ENCODE measurements at places on chromosomes 5 and 9.

- no peak for DNase-seq
These were observed 26.7 kb downstream of the FRMPD1 start for GRCh38 chr9:37677435-37677834.

GRCh38 chr5:45512521-45512920 lies 183.7 kb downstream of the HCN1 start:
- DNase-seq, result no peak

DNA sequence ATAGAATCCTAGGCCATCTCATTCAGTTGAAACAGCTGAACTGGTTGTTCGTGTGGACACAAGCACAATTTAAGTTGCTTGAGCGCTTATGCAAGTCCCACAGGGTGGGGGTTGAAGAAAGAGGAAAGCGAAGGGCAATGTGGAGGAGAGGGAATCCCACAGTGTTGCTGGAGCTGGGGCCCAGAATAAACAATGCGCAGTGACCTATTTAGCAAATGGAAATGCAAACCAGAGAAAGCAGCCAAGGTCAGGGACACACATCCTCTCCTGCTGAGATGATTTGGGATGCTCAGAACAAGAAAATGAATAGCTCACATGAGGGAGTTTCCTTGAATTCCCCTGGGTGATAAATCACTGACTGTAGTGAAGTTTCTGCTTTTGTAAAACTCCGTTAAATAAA lies 838.3 kb downstream of the TLE4 start:
- no peak for DNase-seq

DNA sequence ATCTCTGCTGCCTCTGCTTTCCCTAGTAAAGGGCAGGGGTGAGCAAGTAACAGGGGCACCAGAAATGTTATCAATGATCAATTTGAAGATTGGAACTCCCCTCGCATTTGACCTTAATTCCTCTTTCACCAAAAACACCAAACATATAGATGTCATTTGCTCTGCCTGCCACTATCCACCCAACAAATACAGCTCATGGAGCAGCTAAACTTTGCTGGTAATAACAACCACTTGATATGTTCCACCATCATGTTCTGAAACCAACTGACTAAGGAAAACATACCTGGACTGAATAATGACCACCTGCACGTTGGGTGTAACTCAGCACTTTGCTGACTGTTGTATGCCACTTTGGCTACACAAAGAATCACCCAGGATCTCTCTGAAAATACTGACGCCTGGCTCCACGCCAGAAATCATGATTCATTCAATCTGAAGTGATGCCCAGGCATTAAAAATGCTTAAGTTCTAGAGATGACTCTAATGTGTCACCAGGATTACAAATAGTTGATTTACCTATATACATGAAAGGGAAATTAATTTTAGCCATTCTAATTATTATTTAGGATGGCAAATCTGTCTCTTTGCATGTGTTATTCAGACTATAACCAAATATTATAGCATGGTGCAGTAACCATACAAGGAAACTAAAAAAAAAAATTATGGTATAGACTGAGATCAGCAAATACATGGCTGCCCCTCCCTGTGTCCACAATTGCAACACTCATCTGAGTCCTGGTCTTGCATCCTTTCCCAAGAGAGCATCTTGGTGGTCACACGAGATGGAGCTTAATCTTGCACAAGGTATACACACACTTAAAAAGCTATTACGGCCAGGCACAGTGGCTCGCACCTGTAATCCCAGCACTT lies 43.1 kb upstream of the TTC39B start:
- no peak for DNase-seq

DNA sequence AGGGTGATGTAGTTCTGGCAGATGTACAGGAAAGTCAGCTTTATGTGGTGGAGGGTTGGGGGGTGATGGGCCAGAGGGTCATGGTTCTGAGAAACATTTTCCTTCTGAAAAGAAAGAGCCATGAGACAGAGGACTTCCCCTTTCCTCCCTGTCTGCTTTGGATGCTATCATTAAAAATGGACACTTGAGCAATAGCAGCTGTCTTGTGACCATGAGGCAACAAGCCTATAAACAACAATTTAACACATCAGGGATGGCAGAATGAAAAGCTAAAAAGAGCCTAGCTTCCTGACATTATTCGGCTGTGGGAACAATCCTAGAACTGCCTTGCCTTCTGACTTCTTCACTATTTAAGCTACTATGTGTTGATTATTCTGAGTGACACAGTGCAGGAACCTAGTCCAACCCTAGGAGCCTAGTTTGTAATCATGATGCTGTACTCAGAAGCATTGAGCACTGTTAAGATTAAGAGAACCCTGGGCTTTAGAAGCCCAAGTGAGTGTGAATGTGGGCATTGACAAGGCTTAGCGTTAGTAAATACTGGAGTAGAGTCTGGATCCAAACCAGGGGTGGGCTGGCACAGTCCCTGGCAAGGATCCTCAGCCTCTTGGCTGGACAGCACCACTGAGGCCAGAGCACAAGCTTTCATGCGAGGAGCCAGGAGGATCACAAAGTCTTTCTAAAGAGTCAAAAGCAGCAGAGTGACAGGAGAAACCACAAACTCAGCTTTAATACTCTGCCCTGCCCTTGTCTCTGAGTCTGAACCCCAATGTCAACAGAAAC lies 178.5 kb upstream of the EGFLAM start:
- DNase-seq, result no peak

GRCh38 chr9:13228431-13228830 lies 51.1 kb downstream of the MPDZ start:
- no peak for DNase-seq

- DNase-seq, result no peak
These were observed 100.7 kb downstream of the RAB3C start for GRCh38 chr5:58683567-58683966.

DNA sequence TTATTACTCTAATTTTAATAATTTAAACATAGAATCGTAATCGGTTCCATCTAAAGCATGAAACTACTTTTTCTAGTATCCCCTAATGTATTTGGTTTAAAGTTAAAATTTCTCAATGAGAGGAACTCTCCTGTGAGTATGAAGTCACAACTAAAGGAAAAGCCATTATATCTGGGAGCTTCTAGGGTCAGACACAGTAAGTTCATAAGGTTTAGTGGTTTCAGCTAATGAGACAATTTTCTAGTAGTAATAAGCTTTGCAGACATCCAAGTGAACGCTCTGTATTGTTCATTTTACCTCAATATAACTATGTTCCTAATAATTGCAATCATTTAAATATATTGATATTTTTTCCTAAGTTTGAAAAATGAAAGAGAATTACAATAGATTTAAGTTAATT lies 364.4 kb upstream of the CDH9 start:
- no peak for DNase-seq

DNA sequence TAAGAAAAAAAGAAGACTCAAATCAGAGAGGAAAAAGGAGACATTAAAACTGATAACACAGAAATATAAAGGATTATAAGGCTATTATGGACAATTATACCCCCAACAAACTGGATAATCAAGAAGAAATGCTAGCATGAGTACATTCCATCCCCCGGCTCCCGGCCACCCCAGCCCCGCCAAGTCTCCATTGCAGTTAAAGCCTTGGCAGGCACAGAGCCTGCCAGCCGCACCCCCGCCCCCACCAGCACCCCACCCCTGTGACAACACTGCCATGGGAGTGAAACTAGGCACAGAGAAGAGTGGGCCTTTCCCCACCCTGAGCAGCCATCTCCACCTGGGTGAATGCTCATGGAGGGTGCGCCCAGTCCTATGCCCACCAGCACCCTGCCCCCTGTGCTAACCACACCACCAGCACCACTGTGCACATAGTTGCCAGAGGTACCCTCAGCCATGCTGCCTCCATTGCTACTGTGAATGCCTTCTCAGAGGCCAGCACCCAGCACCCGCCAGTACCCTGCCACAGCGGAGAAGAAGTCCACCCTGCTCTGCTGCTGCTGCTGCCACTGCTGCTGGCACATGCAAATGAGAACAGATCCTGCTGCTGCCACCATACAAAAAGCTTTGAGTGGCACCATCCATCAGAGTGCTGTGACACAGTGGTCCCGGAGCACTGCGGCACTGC lies 117.0 kb downstream of the CSNK1G3 start:
- DNase-seq, result no peak

- DNase-seq, result no peak
These were observed 132.3 kb upstream of the ELL2 start for GRCh38 chr5:96093890-96094381.

GRCh38 chr9:122777935-122778627 lies 10.7 kb upstream of the OR5C1 start:
- DNase-seq, result no peak

- DNase-seq, result no peak
These were observed 12.5 kb upstream of the NKX2-5 start for GRCh38 chr5:173247510-173247909.

- no peak for DNase-seq
These were observed 239.2 kb upstream of the TRIM32 start for GRCh38 chr9:116447934-116448333.

GRCh38 chr5:171630350-171631065 lies 155.1 kb upstream of the SMIM23 start:
- no peak for DNase-seq

- DNase-seq, result no peak
These were observed 262.1 kb upstream of the RPS23 start for GRCh38 chr5:82540301-82540700.

DNA sequence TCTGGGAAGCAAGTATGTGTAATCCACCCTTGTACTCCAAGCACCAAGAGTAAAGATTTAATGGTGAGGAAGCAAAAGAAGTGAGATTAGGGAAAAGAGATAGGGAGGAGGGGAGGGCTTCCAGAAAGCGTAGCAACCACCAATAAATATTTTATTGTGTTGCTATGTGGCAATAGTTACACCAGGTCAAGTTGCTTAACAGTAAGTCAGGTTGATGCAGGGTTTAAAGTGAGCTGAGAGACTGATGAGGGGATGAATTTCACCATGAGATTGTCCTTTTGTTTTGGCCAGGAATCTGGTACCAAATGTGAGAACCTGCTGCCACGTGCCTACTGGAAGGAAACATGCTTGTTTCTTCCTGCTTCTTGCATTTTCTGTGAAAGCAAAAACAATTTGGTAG lies 62.7 kb downstream of the PCSK5 start:
- DNase-seq, result no peak

- DNase-seq, result no peak
These were observed 323.0 kb downstream of the TMEM167A start for GRCh38 chr5:82754036-82754746.

DNA sequence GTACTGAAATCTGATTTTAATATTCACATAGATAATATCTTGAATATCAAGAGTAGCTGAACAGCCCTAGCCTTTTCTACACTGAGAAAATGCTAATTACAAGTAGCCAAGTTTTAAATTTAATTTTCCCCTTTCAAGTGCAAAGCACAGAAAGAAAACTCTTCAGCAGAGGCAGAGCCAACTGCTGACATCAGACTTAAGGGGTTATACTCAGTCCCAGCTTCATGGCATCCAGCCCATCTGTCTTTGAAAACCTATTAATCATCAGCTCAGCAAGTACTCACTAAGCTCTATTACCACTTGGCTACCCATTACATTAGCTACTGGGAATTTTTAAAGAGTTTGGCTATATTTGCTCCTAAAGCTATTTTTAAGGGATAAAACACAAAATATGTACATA lies 220.5 kb downstream of the SLC12A2 start:
- no peak for DNase-seq

DNA sequence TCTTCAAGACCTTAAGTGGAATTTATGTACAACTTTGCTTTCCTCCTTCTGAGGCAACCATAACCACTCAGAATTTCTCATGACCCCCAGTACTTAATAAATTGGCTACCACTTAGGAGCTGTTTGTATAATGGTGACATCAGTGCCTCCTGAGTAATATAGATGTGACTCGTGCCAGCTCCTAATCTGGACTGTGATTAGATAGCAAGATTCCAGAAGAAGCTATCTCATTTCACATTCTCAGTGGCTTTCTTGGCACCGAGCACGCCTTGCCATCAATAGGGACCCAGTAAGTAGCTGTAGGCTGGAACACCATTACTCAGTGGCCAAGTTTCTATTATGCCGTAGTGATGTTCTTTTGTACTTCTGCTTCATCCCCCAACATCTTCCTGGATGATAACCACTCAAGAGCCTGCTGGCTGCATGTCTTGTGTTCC lies 228.8 kb downstream of the CD180 start:
- DNase-seq, result no peak

- no peak for DNase-seq
These were observed 356.8 kb downstream of the RAB3C start for GRCh38 chr5:58939664-58940063.

GRCh38 chr5:134975843-134976242 lies 8.1 kb downstream of the CATSPER3 start:
- no peak for DNase-seq

GRCh38 chr5:54013556-54014194 lies 296.7 kb downstream of the ARL15 start:
- DNase-seq, result no peak

- DNase-seq, result no peak
These were observed 4.8 kb upstream of the TMEM171 start for GRCh38 chr5:73115399-73116051.

DNA sequence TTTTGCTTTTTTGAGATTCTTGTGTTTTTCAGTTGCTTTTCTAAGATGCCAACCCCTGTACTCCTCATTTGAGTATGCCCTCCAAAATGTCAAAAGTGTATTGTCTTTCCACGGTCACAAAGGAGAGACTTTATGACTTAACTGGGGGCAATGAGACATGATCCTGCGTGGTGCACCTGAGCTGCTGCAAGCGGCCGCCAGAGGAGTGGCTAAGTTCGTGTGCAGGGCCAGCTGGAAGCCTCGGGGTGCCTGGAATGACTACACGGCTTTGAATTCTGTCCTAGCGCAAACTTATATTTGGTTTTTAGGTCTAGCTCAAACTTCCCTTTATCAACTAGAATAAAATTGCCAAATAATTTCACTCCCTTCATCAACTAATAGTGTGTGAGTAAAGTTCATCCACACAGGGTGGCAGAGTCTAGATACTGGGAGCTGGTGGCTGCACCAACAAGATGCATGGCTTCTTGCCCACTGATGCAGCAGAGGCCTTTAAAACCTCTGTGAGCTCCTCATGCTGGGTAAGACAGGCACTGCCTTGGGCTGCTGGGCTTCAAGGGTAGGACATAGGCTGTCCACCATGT lies 4.7 kb downstream of the GADD45G start:
- no peak for DNase-seq

Measured in CD8-positive, alpha-beta memory T cell (primary cell).